Immature natural killer cell (primary cell): ENCODE measurements at places on chromosomes 4 and X.

GRCh38 chr4:156377036-156377710 lies 423.5 kb upstream of the CTSO start:
- no peak for DNase-seq

- no peak for DNase-seq
Observed at GRCh38 chrX:68698942-68699341, 51.5 kb downstream of the STARD8 start.

DNA sequence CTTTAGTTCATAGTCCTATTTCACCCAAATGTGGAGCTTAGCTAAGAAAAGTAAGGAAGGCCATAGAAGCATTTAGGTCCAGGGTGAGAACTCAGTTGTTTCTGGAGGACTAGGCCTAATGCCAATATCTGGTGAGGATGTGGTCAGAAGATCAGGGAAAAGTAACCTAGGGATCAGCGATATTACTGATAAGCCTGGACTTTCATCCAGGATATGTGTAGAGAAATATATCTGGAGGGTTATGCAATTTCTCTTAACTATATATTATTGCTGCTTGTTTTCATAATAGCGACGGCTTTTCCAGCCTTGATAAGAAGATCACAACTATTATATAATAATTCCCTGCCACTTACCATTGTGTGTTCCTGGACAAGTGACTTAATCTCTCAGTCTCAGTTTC lies 81.1 kb downstream of the FRAS1 start:
- no peak for DNase-seq

DNA sequence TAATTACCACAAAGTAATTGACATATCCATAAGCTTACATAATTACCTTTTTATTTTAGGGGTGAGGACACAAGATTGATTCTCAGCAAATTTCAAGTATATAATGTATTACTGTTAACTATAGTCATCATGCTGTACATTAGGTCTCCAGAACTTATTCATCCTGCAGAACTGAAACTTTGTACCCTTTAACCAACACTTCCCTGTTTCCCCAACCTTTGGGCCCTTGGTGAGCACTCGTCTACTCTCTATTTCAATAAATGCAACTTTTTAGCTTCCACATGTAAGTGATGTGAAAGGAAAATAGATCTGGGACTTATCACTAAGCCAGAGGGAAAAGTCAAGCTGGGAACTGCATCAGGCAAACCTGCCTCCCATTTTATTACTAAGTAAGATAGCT lies 33.6 kb upstream of the CCNG2 start:
- DNase-seq = no peak

DNA sequence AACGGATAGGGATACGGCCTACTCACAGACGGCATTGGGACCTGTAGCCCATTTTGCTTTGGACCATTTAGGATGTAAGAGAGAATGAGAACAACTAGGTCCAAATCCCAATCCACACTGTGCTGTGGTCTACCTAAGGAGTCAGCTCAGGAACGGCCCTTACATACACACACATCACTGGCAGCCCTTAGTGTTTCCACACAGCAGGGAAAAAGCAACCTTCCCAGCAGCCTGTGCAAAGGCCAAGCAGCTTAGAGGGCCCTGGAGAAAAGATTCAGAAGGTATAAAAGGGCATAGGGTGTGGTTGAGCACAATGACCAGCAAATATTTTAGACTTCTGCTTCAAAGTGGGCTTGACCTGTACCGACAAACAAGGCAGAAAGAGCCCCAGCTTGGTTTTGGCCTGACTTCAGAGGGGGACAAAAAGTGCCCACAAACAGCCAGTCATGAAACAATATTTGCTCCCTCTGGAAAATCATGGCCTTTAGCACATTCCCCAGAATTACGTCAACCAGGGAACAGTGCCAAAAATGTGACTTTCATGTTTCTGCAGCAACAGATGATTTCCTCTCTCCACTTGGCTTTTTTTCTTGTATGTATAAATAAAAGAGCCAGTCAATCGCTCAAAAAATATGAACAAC lies 359.5 kb upstream of the FGF16 start:
- DNase-seq = no peak

DNA sequence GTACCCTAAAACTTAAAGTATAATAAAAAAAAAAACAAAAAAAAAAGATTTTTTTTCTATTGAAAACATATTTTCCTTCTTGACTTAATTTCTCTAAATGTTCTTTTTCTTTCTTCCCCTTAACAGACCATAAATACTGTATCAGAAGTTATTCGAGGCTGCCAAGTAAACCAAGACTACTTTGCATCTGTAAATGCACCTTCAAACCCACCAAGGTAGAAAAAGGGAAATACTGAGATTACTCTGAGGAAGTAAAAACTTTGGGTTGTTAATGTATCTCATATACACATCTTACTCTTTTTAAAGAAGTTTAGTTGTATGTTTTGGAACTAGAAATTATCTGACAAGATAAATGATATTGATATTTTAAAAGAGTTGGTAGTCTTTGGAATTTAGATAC lies 65.6 kb downstream of the USO1 start:
- DNase-seq = no peak

GRCh38 chr4:111934314-111934713 lies 210.9 kb upstream of the FAM241A start:
- DNase-seq = no peak

DNA sequence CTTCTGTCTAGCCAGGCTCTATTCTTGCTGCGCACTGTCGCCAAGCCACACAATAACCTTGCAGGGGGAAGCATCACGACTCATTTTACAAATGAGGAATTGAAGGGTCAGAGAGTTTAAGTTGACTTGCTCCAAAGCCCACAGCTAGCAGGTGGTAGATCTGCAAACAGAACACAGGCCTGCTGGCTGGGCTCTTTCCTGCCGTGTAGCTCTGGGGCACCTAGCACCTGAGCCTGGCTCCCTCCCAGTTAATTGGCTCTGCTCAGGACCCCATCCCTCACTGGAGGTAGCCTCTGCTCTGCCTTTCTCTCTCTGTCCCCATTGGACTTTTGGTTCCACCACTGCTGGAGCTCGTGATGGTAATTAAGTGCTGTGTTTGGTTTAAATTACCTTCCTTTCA lies 98.5 kb downstream of the NSUN7 start:
- no peak for DNase-seq

DNA sequence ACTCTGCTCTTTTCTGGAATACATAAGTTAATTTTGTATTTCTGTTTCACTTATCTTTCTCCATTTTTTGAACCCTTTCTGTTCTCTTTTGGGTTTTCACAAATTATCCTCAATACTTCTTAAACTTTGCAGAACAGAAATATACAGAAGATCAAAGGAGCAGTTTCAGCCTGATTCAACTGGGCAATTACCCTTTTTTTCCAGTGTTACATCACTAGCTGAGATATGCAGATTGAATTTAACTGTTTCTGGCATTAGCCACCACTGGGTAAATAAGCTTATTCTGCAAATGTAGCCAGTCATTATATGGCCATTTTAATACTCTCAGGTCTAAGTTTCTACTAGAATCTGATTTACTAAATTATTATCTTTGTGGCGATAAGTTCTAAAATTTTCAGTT lies 66.9 kb upstream of the GRID2 start:
- no peak for DNase-seq

DNA sequence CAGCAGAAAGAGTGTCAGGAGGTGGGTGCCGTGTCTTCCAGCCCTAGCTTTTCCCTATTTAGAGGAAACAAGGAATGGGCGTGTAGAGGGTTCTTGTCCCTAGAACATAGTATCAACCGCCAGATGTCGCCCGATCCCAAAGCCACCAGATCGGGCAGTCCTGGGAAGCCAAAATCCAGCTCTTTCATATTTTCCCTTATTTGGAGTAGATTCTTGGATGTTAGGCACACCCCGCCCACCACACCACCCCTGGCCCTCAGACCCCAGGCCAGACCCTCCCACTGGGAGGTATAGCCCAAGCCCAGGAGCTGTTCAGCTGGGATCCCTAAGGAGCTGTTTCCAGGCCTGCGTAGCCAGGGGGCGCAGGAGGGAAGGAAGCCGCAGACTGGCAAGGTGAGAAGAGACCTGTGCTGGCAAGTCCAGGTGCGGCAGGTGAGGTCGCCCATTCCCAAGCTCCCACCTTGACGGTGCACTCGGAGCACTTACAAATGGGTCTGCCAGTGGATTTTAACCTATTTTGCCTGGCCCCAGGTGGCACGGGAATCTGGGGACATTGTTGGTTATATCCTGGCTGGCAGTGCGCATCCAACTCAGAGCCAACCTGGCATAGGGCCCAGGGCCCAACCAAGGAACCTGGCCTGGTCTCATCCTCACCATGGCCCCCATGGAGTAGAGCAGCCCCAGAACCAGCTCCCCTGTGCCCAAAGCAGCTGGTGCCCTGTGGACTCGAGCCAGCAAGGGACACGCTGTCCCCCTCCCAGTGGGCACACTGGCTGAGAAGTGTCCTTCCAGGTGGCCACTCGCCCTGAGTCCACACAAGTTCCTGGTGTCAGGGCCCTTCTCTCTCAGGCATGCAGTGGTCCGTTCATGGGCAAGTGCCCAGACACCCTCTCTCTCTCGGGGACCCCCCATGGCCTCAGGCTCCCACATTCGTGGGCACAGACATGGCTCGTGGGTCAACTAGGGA lies 811 bp downstream of the FLNA start:
- no peak for DNase-seq

DNA sequence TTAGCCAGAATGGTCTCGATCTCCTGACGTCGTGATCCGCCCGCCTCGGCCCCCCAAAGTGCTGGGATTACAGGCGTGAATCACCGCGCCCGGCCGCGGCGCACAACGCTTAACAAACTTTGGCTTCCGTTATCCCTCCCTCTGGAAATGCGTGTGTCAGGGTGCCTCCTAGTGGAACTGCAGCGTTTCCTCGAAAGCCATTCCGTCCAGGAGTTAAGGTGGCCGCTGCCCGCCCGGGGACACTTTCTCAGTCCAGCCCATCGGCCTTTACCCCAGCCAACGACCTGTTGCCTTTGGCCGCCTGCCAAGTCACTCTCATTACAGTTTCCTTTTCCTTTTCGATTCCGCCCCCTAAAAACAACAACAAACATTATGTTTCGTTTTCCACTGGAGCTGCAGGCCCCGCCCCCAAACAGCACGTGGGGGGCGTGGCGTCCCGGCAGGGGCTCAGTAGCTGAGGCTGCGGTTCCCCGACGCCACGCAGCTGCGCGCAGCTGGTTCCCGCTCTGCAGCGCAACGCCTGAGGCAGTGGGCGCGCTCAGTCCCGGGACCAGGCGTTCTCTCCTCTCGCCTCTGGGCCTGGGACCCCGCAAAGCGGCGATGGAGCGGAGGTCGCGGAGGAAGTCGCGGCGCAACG lies at the start of gene HERC5:
TSS of gene HERC5 (plus strand) at position 450 of the 637 bp plus-strand sequence. CDS start at position 601, 151 bp downstream.
- peak; percentile 96 for DNase-seq

- no peak for DNase-seq
Observed at GRCh38 chr4:147052361-147052760, 106.7 kb upstream of the TTC29 start.

GRCh38 chrX:48934581-48935300 lies 15.9 kb upstream of the PIM2 start:
- DNase-seq = no peak

DNA sequence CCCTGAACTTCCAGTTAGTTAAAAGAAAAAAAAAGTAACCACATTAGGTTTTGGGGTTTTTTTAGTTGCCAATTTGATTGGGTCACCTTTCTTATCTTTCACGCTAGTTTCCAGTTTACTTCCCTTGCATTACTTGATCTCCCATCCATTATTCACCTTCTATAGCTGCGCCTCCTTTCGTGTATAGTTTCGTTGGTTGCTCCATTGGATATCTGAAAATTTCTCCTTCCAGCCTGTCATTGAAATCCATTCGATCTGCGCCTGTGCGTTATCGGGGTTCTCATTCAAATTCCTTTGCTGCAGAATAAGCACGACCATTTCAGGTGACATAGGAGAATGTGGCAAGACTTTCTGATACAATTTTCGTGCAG lies 764 bp downstream of the TRAPPC11 start:
- DNase-seq = no peak

DNA sequence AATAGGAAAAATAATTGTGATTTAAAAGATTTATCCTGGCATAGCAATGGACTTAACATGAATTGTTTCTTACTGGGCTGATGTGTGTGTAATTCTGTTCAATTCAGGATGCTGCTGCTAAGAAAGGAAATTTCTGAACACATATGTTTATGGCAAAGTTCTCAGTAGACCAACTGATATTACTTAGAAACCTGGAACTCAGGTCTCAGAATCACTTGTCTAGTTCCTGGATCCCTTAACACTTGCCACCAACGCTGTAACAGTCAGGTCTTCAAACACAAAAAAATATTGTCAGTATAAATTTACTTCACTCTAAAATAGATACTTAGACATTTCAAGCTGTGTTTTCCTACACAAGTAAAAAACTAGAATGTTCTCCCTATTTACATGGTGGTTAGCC lies 5.5 kb downstream of the CASP3 start:
- no peak for DNase-seq

DNA sequence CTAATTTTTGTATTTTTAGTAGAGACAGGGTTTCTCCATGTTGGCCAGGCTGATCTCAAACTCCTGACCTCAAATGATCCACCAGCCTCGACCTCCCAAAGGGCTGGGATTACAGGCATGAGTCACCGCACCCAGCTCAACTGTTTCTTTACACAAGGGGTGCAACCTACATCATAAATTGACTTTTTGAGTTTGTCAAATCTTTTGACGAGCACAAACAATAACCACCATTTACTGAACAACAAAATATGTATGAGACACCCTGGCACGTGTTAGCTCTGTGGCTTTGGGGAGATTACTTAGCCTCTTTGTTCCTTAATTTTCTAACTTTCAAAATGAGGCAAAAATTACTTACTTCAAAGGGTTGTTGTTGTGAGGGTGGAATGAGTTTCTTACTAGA lies 23.5 kb upstream of the SLC34A2 start:
- no peak for DNase-seq

- no peak for DNase-seq
Observed at GRCh38 chr4:53928825-53929224, 135.6 kb downstream of the CHIC2 start.

DNA sequence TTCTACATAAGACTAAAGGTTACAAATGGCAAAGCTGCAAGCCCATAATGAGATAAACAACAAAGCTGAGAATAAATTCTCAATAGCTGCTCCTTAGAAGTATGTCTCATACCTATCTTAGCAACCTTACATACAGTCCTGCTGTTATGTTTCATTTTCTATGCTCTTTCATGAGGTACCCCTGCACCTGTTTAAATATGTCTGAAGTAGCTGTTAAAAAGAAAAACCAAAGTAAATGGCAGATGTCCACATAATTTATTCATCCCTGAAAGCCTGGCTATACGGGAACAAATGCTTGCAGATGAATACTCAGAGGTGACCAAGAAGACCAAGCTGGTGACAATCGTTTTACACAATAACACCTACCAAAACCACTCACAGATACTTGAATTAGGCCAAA lies 22.5 kb downstream of the PPA2 start:
- DNase-seq = no peak

DNA sequence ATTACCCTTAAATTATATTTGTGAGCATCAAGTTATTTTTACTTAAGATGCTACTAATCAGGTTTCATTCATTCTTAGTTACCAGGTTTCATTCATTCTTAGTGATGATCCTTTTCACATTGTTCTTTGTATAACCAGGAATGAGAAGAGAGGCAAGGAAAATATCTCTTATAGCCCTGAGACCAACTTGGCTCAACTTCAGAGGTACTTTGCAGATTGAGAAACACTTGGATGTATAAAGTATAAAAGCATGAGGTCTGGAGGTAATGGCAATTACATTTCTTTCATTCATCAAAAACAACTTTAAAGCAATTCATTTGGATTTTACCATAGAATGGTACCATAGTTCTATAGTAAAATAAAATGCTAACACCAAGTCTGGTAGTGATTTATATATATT lies 231.0 kb downstream of the PRDM5 start:
- DNase-seq = no peak

- DNase-seq = no peak
Observed at GRCh38 chrX:145848448-145848847, 30.8 kb downstream of the SLITRK2 start.
